ENCODE measurements at places on chromosomes 13 and 19.

DNA sequence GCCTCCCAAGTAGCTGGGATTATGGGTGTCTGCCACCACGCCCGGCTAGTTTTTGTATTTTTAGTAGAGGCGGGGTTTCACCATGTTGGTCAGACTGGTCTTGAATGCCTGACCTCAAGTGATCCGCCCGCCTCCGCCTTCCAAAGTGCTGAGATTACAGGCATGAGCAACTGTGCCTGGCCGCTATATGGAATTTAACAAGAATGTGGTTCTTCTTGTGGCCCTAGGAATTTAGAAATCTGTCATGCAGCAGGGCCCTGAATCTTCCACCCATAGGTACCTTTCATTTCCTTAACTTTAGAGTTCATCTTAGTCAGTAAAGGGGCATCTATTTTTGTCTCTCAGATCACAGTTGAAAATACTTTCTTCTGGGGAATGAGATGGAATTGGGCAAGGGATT, 25.6 kb upstream of the NDFIP2 start:
- no peak for DNase-seq

DNA sequence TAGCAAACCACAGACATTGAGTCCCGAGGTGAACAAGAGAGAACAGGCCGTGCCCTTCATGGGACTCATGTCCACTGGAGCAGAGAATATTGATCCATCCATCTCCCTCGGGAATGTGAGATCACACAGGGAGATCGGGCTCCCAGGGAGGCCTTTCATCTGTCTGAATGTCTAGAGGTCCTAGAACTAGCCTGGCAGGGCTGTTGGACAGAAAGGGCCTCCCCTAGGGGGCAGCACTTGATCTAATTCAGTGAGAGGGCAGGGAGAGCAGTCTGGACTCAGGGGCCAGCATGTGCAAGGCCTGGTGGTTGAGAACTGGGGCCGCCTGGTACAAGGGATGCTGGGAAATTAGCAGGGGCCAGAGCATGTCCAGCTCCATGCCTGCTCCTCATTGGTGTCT, 4.3 kb downstream of the RUVBL2 start:
- DNase-seq, result no peak

GRCh38 chr19:12984683-12985048, 10.6 kb upstream of the NFIX start:
- DNase-seq, result no peak

GRCh38 chr13:46523972-46524752, 28.8 kb upstream of the LRCH1 start:
- DNase-seq, result no peak
